ENCODE measurements at places on chromosomes 1 and 21. TPM values are rescaled to one million over a fixed set of nuclear protein-coding genes. Genes with fewer than 3 reads are reported as not detected.
A peak's percentile ranks its signal among the peaks of the same experiment; 100 is the strongest.

NPR1 gene
- not detected for total RNA-seq

DNA sequence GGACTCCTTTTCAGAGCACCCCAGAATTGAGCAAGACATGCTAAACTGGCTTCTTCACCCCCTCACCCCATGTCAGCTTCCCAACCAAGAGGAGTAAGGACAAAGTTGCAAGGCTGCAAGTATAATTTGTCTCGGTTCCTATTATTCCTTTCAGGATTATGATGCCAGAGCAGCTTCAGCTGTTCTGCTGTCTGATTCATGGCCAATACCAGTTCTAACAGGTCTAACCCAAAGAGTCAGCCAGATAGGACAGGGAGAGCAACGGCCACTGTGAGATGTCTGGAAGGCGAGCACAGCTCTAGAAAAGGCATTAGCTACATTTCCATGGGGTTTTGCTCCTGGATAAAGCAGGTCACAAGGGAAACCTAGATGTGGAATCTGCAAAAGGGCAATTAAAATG is 53.3 kb upstream of the HOOK1 start:
- no peak for DNase-seq

GRCh38 chr1:114286960-114287359 is 133.3 kb upstream of the SYT6 start:
- DNase-seq: no peak

CCDC181 gene
- total RNA-seq: 0.56 TPM

DNA sequence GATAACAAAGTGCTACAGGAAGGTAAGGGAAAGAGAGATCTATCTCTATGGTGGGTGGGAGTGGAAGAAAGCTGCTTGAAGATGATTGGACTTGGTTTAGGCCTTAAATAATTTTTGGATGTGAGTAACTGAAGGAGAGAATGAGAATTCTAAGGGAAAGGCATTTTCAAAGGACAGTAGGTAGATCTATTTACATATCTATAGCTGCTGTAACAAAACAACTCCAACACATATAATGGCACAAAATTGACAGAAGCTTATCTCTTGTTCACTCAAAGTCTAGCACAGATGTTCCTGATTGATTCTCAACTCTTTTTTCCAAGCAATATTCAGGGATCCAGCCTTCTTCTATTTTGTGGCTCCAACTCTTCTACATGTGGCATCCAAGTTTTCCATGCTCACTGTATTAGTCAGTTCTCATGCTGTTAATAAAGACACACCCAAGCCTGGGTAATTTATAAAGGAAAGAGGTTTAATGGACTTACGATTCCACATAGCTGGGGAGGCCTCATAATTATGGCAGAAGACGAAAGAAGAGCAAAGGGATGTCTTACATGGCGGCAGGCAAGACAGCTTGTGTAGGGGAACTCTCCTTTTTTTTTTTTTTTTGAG is 3.1 kb upstream of the DDAH1 start:
- no peak for DNase-seq

C8B gene
- total RNA-seq: not detected

DNA sequence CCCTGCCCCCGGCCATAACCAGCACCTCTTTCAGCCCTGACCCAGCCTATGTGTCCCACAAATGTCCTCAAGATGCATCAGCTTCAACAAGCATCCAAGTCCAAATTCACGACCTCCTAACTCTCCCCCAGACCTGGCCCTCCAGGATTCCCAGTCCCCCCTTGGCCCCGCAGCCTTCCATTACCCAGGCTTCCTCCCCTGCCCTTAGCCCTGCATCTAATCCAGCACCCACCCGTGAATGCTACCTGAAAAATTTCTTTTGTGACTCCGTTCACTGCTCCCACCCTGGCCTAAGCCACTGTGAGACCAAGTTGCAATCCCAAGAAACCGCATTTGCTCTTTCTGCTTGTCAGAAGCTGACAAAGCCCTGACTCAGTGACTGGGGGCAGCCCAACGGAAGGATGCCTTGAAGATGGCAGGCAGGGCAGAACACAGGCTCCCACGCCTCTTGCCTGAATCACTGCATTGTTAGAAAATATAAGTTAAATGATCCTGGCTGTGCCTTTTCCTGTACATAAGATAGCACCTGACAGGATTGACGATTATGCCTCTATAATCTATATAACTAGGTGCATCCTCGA is 939 bp upstream of the MFAP2 start:
- no peak for DNase-seq

DNA sequence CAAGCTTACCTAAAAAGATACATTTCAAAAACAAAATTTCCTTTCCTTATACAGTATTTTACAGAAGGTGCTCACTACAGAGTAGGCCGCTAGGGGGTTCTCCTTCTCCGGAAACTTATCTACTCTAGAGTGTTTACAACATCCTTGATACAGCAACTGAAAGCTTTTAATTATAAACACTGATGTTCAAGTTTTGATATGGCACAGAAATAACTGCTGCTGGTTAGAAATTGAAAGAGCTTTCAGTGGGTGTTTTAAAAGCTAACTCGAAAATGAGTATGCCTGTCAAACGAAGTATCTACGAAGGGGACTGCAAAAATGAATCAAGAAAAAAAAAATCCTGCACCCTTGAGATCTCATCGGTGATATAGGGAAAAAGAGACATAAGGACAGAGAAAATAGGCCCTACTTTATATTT is 1.0 kb downstream of the YOD1 start:
- peak; percentile 84 for DNase-seq

EPB41 gene
- 35.2 TPM for total RNA-seq

TMOD4 gene
- not detected for total RNA-seq

GRCh38 chr1:221724931-221725605 is 16.8 kb downstream of the DUSP10 start:
- DNase-seq: no peak

Data from HT-29 (cell line).